ENCODE measurements at places on chromosomes 5 and 9. TPM values are rescaled to one million over a fixed set of nuclear protein-coding genes. Genes with fewer than 3 reads are reported as not detected.
A peak's percentile ranks its signal among the peaks of the same experiment; 100 is the strongest.

DNA sequence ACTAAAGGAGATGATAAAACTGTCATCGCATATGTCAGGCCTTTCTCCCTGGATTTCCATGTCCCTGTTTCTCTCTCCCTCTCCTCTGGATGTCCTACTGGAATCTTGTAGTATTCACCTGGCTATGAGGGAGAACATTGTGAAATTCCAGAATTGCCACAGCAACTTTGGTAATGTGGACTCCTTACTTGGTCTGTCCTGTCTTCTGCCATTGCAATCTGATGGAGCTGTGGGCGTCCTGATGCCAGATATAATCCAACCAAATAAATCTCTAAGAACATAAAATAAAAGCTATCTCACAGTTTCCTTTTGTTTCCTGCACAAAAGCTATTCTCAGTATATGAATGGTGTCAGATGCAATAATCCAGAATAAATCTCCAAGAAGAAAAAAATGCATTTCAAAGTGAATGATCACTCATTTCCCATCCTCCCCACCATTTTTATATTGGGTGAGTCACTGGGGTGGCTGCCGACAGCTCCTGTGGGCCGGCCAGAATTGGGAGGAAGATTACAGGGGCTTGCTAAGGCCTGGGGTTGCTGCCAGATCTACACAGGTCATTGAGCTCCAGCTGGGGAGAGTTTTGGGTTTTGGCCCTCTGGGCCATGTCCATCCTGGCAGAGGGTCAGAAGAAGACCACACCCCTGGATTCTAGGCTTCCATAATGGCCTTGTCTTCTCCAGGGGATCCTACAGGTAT, 160.7 kb upstream of the PITX1 start:
- no peak for DNase-seq

GRCh38 chr5:39119404-39120051, 45.3 kb upstream of the RICTOR start:
- DNase-seq, result no peak

- no peak for DNase-seq
These were observed 213.5 kb downstream of the MEF2C start for GRCh38 chr5:88669371-88670050.

DNA sequence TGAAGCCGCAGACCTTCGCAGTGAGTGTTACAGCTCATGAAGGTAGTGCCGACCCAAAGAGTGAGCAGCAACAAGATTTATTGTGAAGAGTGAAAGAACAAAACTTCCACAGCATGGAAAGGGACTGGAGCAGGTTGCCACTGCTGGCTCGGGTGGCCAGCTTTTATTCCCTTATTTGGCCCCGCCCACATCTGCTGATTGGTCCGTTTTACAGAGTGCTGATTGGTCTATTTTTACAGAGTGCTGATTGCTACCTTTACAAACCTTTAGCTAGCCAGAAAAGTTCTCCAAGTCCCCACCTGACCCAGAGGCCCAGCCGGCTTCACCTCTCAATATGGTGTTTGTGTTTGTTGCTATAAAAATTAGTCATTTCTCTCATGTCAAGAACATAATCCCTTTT, 49.7 kb downstream of the RECK start:
- no peak for DNase-seq

DNA sequence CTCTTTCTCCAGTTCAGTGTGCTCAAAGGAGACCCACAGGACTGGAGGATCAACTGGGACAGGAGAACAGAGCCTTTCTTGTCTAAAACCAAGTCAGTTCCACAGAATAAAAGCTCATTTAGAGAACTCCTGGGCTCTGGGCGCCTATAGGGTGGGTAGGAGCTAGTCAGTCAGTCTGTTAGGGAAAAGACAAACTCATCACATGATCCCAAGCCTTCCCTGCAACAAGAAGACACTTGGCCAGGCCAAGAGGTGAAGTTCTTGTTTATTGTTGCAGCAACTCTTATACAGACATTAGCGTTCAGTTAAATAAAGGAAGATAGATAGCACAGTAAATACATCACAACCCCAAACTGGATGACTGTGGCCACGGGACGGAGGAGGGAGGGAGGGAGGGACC, 102.3 kb downstream of the ENTREP1 start:
- DNase-seq, result no peak

GRCh38 chr9:109558718-109559151, 60.6 kb upstream of the PTPN3 start:
- no peak for DNase-seq

DNA sequence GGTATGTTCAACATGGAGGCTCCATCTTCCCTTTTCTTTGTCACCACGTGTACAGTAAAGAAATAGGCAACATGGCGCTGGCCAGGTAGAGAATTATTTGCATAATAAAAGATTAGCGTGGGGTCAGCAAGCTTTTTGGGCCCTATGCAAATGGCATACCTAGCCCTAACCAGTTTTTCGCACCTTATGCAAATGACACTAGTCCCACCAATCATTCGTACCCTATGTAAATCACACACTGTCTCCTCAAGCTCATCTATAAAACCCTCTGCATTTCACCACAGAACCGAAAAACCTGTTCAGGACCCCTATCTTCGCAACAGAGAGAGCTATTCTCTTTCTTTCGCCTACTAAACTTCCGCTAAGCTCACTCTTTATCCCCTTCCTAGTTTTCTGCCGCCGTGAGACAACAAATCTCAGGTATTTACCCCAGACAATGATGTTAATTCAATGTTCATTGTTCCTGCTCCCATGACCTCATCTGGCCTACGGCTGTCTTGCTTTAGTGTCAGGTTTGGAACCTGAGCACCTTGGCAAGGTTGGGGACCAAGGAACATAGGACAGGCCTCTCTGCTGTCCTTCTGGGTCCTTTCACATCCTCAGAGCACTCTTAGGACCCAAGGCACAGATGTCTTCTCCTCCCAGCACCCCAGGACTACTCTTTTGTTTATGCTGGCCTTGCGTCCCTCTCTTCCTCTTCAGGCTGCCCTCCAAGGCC, 180.7 kb upstream of the RAI14 start:
- DNase-seq, result no peak

DNA sequence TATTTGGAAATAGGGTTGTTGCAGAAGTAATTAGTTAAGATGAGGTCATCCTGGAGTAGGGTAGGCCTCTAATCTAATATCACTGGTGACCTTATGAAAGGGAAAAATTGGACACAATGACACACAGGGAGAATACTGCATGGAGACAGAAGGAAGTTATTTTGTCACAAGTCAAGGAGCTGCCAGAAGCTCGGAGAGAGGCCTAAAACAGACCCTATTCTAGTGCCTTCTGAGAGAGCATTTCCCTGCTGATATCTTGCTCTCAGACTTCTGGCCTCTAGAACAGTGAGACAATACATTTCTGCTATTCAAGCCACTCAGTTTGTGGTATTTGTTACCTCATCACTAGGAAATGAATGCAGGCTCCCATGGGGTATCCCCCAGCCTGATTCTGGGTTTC, 332.9 kb downstream of the CSNK1G3 start:
- DNase-seq, result no peak

- DNase-seq, result peak; percentile 66
These were observed 46.4 kb upstream of the STK32A start for GRCh38 chr5:147188200-147189108.

- no peak for DNase-seq
These were observed 10.6 kb downstream of the FOXB2 start for GRCh38 chr9:77030045-77030444.

GRCh38 chr5:122183098-122183787, 53.9 kb downstream of the ZNF474 start:
- no peak for DNase-seq

DNA sequence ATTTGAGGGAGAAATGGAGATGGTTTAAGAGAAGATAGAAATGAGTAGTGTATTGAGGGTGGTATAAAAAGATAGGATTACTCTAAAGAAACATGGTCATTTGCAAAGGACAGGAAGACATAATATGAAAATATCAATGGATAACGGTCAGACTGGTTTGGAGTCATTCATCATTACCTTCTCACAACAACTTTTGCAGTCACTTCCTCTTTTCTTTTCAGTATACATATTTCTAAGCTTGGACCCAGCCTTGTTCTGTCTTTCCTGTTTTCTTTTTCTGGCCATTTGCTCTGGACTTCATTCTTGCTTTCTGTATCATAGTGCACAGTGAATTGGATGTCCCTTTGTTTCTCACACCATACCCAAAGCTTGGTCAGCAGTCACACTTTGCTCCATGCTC, 966.5 kb upstream of the TYRP1 start:
- DNase-seq, result no peak

- no peak for DNase-seq
These were observed 4.9 kb upstream of the AMACR start for GRCh38 chr5:34012791-34013190.

GRCh38 chr5:172760959-172761358, 10.0 kb downstream of the DUSP1 start:
- no peak for DNase-seq

- no peak for DNase-seq
These were observed 840.4 kb upstream of the WWC1 start for GRCh38 chr5:167451076-167451475.

GRCh38 chr9:36934478-36935065, 99.5 kb downstream of the PAX5 start:
- no peak for DNase-seq

- DNase-seq, result no peak
These were observed 126.4 kb downstream of the LPAR1 start for GRCh38 chr9:110911659-110912418.

- no peak for DNase-seq
These were observed 15.4 kb upstream of the PTGS1 start for GRCh38 chr9:122355336-122355875.

DNA sequence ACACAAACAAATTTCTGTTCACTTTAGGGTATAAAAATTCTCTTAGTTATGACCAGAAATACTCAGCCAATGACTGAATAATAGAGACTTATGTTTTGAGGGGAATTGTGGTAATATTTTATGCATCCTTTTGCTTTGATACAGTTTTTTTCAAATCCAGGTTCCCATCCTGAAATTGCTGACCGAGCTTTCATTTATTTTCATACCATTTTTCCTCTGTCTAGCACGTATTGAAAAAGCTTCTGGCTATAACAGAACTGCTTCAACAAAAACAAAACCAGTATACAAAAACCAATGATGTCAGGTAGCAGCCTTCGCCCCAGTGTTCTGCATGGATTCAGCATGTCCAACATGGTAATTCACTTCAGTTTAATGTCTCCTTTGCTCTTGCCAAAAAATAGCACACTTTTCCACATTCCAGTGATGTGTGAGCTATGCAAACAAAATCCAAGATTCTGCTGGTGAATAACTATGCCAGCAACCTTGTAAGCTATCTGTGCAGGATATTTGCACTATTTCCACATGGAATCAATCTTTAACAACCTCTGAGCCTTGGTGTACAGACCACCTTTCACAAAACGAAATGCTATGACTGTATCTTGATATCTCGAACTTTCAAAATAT, 22.0 kb downstream of the CCNH start:
- DNase-seq, result no peak

- no peak for DNase-seq
These were observed 2.1 kb downstream of the SAXO1 start for GRCh38 chr9:19030899-19031298.

- DNase-seq, result peak; percentile 39
These were observed 16.9 kb downstream of the SEMA6A start for GRCh38 chr5:116557669-116558271.

GRCh38 chr5:58818465-58818864, 235.6 kb downstream of the RAB3C start:
- DNase-seq, result no peak

DNA sequence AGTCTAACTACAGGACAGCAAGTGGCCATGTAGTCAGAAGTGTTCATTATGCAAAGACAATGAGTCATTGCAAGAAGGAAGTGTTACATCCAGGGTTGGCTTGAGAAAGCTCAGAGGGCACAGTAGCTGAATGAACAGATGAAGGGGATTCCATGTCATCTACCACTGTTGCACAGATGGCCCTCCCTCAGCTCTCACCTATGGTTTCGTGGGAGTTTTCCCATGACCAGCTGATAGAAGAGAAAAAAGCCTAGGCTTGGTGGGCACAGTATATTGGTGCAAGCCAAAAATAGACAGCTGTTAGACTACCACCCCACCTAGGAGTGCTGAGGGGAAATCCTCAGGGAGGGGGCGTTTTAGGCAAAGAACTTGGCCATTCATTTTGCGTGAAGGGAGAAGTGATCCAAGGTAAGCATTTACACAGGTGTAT, 217.0 kb downstream of the DMRT2 start:
- DNase-seq, result no peak

- DNase-seq, result peak; percentile 37
These were observed 23.1 kb upstream of the MVB12B start for GRCh38 chr9:126303488-126303887.

GRCh38 chr5:141513627-141514329, 24.9 kb downstream of the PCDHGC5 start:
- no peak for DNase-seq

- DNase-seq, result no peak
These were observed 1.1 kb upstream of the IRF1 start for GRCh38 chr5:132491368-132492364.

- DNase-seq, result no peak
These were observed 67.5 kb downstream of the SETX start for GRCh38 chr9:132287256-132287760.

GRCh38 chr5:111432883-111433536, 79.3 kb downstream of the STARD4 start:
- DNase-seq, result no peak

DNA sequence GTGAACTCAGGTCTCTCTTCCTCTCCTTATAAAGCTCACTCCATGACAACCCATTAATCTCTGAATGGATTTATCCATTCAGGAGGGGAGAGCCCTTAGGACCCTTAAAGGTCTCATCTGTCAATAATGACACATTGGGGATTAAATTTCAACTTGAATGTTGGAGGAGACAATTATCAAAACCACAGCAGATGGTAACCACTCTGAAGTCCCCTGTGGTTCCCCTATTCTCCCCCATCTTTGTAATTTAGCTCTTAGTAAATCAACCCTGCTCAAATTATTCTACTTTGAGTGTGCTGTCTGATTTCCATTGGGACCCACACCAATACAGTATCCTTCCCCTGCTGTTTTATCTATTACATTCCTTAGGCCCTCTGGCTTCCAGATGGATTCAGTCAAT, 72.0 kb upstream of the RAI14 start:
- no peak for DNase-seq

Gene NDUFS6
- 63.7 TPM for total RNA-seq

Gene CD72
- total RNA-seq, result not detected

Gene SOHLH1
- 0.32 TPM for total RNA-seq

Gene CCNO
- 0.07 TPM for total RNA-seq

Gene NPR3
- not detected for total RNA-seq

Gene ACOT12
- not detected for total RNA-seq

Gene ADAMTS19
- total RNA-seq, result not detected
